IMR-90 (cell line): ENCODE measurements at places on chromosomes 2 and 18. TPM values are rescaled to one million over a fixed set of nuclear protein-coding genes. Genes with fewer than 3 reads are reported as not detected.
A peak's percentile ranks its signal among the peaks of the same experiment; 100 is the strongest.

GRCh38 chr2:212535996-212536816 is 2.4 kb downstream of the ERBB4 start:
- DNase-seq, result no peak
- no peak overlapping the region for H3K4me3 ChIP-seq
- H3K36me3 ChIP-seq, result no peaks in the 10 kb centered on the region
- no peak overlapping the region for H3K27ac ChIP-seq
- peaks cover 3% of the 10 kb centered on the region; the same call in 1 of the 2 replicates for H3K4me1 ChIP-seq

GRCh38 chr18:60775978-60776377 is 403.4 kb upstream of the MC4R start:
- H3K4me3 ChIP-seq, result no peak overlapping the region
- no peaks in the 10 kb centered on the region for H3K27me3 ChIP-seq

- no peaks in the 10 kb centered on the region for H3K4me1 ChIP-seq
- H3K27me3 ChIP-seq, result peaks cover 36% of the 10 kb centered on the region
- H3K4me3 ChIP-seq, result no peak overlapping the region
- H3K36me3 ChIP-seq, result no peaks in the 10 kb centered on the region
These were observed 14.7 kb upstream of the OTOS start for GRCh38 chr2:240155048-240155744.

GRCh38 chr2:19504400-19505198 is 146.2 kb upstream of the OSR1 start:
- no peak for DNase-seq
- no peaks in the 10 kb centered on the region; the same call in 1 of the 2 replicates for H3K4me1 ChIP-seq
- H3K27me3 ChIP-seq, result peaks cover 23% of the 10 kb centered on the region
- H3K4me3 ChIP-seq, result no peak overlapping the region

- H3K4me3 ChIP-seq, result peak overlapping the region; percentile 92
- peaks cover 4% of the 10 kb centered on the region; the same call in 1 of the 2 replicates for H3K36me3 ChIP-seq
- peak overlapping the region; percentile 76 for H3K27ac ChIP-seq
- peak; percentile 17 for DNase-seq
- no peaks in the 10 kb centered on the region for H3K27me3 ChIP-seq
These were observed 1.0 kb downstream of the EPHA4 start for GRCh38 chr2:221571025-221571550.

DNA sequence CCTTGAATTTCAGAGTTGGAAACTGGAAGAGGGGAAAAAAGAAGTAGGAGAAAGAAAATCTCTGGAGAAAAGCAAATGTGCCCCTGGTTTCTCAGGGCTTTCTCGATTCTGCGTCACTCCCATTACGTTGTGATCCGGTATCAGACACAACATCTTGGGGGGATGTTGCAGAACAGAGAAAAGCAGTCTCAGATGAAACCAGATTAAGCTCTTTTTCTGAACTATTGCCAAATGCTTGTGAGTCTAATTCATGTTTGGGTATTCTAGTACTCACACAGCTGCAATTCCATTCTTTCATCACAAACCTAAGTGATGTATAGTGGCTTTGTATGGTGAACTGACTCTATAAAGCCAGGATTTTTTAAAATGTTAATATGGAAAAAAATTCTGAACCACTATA is 233.2 kb downstream of the TCF4 start:
- DNase-seq, result peak; percentile 66
- no peak overlapping the region for H3K27ac ChIP-seq
- H3K4me1 ChIP-seq, result peaks cover 8% of the 10 kb centered on the region
- H3K36me3 ChIP-seq, result peaks cover 4% of the 10 kb centered on the region
- no peak overlapping the region for H3K4me3 ChIP-seq
- no peaks in the 10 kb centered on the region for H3K27me3 ChIP-seq

GRCh38 chr2:6069381-6069780 is 377.2 kb downstream of the SOX11 start:
- H3K36me3 ChIP-seq, result no peaks in the 10 kb centered on the region
- no peak overlapping the region for H3K27ac ChIP-seq
- no peak overlapping the region for H3K4me3 ChIP-seq
- peak; percentile 5 for DNase-seq
- no peaks in the 10 kb centered on the region for H3K27me3 ChIP-seq

DNA sequence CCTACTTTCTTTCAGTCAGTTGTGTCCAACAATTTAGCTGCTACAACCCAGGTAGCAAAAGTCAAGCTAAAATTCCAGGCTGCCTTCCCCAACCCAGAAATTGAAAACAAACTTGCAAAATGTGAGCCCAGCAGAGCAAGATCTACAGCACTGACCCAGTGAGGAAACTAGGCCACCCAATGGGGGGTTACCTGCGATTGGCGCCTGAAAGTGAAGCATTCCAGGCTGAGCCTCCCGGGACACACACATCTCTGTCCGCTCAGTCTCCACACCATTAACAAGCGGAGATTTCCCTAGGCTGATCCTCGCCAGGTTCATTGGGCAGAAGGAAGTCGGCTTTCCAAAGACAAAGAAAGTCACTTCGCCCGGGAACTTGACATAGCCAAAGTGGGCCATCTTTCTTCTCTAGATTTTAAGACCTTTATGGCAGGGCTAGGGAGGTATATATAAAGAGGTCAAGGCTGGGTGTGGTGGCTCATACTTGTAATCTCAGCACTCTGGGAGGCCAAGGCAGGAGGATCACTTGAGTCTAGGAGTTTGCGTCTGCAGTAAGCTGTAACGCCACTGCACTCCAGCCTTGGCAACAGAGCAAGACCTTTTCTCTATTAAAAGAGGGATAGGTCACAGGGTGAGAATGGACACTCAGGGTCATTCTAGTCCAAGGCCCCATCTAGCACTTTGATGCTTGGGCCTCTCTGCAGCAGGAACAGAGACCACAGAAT is 53.6 kb downstream of the TTC32 start:
- H3K36me3 ChIP-seq, result no peaks in the 10 kb centered on the region
- no peak overlapping the region for H3K4me3 ChIP-seq
- H3K4me1 ChIP-seq, result no peaks in the 10 kb centered on the region
- no peak for DNase-seq

DNA sequence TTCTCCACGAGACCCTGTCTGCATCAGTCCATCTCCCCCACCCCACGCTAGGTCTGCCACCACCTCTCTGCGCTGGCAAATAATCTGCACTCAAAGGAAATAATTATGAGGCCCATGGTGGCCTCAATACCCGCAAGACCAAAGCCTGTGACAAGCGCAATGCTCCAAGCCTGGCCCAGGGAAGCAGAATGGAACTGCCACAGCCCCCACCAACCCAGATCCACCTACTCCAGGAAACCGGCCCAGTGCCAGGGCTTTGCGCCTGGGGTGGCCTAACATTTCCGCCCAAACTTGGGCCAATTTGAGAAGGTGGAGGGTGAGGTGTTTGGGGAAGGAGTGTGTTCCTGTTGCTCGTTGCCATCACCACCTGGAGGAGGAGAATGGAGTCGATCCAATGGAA is 26.0 kb upstream of the ATOH8 start:
- no peak overlapping the region for H3K27ac ChIP-seq
- H3K4me1 ChIP-seq, result peaks cover 5% of the 10 kb centered on the region
- H3K4me3 ChIP-seq, result no peak overlapping the region
- H3K36me3 ChIP-seq, result no peaks in the 10 kb centered on the region

The REG3G gene
- total RNA-seq, result not detected in 2 replicates

The KIAA2012 gene
- total RNA-seq, result under 0.01 TPM in 2 replicates

The MAB21L4 gene
- not detected in 2 replicates for total RNA-seq

The SCYGR4 gene
- not detected in 2 replicates for total RNA-seq

The FIGN gene
- 0.56 and 0.90 TPM in 2 replicates for total RNA-seq

The MROH2A gene
- not detected in 2 replicates for total RNA-seq

The TDRD15 gene
- total RNA-seq, result not detected in 2 replicates

The ABCG5 gene
- not detected in 2 replicates for total RNA-seq
